ENCODE measurements at places on chromosomes 6 and 20.

DNA sequence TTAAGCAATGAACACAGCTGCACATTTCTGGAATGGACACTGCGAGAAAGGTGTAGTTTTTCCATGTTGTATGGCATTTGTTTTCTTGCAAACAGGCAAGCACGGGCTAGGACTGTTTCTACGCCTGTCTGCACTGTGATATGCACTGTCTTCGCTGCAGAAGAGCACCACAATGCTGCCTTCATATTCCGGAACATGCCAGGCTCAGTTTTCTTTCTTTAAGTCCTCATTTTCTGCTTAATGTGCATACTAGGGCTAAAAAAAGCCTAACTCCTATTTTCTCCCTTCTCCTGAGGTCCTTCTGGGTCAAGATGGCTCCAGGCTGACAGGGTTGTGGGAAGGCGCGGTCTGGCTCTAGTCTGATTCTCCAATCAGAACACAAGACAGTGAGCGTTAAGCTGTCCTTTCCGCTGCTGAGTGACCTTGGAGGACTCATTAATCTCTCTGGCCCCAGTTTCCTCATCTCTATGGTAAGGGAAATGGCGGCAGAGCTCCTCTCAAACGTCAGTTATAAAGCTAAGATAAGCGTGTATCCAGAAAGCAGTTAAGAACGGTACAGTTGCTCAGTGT is 379.9 kb downstream of the C6orf118 start:
- DNase-seq: no peak

- no peak for DNase-seq
Observed at GRCh38 chr6:139164001-139164400, 29.1 kb downstream of the HECA start.

- DNase-seq: no peak
Observed at GRCh38 chr6:37221585-37222124, 35.9 kb upstream of the TBC1D22B start.

DNA sequence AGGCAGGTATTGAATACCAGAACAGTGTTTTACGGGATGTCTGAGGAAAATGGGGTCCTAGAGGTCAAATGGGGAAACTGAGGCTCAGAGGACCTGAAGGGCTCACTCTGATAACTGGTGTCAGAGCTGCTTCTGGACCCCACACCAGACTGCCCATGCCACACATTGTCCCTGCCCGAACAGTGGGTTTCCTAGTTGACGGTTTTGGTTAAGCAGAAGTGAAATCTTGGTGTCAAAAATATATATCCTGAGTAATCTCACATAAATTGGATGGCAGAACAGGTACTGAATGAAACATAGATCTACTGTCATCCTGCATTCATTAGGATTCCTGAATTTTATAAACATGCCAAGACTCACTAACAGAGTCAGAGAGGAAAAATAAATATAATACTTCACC is 16.3 kb downstream of the NOX3 start:
- DNase-seq: no peak

GRCh38 chr6:17096096-17096495 is 5.8 kb upstream of the STMND1 start:
- no peak for DNase-seq

DNA sequence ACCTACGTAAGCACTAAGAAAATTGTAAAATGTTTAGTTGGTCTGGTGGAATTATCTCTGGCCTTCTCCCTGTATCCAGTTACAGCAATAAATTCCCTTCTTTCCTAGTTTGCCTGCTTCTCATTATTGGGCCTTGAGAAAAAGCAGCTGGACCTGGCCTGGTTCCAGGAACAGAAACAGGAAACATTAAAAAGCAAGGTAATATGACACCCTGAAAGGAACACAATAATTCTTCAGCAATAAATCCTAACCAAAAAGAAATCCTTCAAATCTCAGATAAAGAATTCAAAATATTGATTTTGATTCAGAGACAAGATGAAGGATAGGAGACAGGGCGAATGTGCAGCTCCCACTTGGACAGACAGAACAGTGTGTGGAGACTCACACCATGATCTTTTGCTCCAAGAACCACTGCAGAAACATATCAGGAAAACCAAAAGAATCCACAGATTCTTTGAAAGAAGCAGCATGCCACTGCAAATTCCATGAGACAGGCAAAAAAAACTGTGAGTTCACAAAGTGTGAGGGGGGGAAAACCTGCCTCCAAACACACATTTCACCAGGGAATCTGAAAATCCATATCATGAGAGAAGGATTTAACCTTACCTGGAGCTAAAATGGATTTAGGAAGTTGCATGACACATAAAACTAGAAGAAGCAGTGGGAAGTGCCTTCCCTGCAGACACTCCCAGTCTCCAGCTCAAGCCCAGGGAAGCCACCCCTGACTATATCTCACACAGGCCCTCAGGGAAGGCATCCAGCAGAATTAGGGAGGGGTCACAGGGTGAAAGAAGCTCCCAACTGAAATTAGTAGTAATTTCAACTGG is 28.9 kb downstream of the TREM1 start:
- DNase-seq: no peak

DNA sequence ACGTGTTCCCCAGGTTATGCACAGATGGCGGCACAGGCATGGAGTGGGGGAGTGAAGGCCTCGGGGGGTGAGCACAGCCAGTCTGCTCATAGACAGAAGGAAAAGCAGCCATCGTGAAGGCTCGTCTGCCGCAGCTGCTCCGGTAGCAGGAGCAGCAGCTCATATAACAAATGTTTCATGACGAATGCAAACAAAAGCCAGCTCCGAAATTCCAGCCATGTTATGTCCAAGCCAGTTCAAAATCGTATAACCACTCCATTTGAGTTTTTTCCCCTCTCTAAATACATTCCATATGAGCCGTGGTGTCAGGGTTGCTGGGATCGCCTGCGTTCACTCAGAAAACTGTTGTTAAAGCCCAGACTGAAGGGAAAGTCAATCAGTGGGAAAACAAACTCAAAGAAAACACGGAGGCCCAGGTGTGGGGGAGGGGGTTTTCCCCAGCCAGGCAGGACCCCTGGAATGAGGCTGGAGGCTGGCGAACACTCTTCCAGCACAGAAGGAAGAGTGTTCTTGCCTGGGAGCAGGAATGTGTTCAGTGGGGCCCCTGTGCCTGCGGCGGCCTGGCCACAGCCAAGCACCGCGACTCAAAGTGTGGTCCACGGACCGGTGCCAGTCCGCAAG is 280.4 kb upstream of the TAB2 start:
- no peak for DNase-seq

DNA sequence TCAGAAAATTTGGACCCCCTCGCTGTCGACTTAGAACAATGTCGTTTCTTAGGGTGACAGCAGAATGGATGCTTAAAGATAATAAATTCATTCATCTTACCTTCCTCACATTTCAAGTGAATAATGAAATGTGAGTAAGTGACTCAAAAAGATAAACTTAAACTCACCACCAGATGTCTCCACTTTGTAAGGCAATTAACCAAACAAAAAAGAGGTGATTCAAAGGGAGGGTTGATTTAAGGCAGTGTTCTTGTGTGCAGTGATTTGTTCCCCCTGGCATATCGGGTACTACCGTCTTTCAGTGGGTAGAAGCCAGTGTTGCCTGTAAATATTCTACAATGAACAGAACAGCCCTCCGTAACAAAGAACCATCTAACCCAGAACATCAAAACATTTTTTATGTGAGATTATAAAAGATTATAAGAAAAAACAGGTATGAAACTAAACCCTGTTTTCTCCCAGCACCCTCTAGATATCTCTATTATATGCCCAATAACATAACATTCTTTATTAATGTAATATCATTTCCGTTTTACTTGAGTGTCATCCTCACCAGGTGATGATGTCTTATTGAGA is 589.7 kb downstream of the CBLN4 start:
- no peak for DNase-seq

DNA sequence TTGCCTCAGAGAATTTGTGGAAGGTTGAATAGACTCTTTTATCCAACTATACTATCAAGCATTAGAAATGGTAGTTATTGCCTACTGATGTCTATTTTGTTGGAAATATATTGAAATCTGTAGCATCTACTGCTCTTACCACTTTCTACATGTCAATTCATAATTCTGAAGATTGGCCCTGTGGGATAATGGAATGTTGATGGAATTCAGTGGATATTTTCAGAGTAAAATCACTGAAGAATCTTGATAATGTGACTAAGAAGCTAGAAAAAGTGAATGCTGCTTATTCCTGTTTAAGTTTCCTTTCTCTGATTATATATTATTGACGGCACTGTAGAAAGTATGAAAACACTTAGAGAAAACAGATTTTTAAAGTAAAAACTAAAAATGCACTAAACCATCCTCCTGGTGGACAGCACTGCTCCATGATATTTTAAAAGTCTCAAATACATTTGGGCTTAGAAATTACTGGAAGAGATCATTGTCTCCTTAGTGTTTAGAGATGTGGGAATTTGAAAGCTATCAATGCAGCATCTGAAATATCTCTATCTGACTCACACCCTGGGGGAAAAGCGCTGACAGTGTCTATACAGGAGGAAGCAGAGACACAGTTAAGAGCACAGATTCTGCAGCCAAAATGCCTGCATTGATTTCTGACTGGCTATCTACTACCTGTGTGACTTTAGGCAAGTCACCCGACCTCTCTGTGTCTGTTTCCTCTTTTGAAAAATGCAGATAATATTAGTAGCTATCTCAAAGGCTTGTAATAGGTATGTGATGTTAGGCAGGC is 37.9 kb upstream of the RCAN2 start:
- no peak for DNase-seq

All from stimulated activated CD8-positive, alpha-beta memory T cell treated with anti-CD3 and anti-CD28 coated beads, Interleukin-7, amount 100 ng/mL, for 4 hours (primary cell).